GM03348 (cell line): ENCODE measurements at places on chromosomes 6 and 20.

DNA sequence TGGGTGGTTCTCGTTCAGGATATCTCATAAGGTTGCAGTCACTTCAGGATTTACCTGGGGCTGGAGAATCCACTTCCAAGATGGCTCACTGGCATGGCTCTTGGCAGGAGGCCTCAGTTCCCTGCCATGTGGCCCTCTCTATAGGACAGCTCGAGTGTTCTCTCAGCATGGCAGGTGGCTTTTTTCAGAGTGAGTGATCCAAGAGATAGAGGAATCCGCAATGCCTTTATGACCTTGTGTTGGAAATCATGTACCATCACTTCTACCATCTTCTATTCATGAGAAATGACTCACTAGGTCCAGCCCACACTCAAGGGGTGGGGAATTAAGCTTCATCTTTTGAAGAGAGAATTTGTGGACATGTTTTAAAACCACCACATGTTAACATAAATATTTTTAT, 37.8 kb downstream of the PPP1R16B start:
- no peak for DNase-seq

DNA sequence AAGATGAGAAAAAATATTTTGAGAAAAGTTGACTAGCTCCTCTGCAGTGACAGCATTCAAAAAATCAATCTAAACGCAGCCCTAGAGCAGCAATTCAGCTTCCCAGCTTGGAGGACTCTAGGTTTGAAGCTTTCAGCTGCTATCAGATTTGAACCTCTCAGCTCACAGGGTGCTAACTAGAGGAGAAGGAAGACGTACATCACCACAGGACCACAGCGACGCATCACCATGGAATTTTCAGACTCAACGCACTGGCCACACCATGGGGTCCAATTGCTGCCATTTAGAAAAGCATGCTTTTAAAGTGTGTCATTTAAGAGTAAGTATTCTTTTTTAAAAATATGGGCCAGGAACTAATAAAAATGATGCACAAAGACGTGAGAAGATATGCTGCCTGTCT, 45.0 kb upstream of the FUCA2 start:
- peak; percentile 78 for DNase-seq

DNA sequence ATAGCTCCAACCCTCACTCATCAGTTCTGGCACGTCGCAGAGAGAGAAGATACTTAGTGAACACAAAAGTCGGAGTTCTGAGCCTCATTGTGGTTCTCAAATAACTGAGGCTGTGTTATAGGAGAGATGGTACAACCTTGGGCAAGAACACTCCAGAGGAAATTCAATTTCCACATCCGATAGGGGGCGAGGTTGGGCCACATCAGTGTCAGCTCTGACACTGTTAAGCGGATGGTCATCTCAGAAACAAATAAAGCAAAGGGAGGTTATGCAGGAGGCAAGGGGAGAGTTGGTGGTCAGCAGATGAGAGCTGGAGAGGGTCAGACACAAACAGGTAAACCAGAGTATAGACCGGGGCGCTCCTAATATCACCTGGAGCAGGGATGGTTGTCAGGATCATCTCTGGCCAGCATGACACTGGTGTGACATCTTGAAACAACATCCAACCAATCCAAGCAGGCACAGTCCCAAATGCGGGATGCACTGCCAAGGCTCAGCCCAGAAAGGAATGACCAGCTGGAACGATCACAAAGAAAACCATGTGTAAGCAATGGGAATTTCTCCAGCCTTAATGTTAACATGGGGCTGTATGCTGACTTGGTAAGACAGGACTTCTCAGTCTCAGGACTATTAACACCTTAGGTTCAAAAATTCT, 331.8 kb downstream of the HACE1 start:
- peak; percentile 13 for DNase-seq

- no peak for DNase-seq
Measured at GRCh38 chr6:21045135-21045700, 511.0 kb downstream of the CDKAL1 start.

DNA sequence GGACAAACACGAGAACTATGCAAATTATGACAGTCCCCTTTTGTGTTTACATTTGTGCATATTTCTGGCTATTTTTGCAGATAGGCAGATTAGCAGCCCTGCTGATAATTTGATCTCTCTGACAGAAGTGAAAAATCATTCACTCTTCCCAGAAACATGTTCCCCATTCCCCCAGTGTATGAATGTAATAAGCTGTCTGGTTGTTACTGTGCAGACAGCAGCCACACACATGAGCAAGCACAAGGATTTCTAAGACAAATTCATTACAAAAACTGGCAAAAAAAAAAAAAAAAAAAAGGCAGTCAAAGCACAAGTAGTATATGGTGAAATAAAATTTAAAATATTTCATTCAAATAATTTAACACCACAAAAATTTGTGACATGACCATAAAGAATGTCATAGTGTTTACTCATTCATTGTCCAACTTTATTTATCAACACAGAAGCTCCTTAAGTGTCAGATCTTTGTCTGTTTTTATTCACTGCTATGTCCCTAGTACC, 95.5 kb upstream of the VGLL2 start:
- no peak for DNase-seq

- no peak for DNase-seq
Measured at GRCh38 chr6:135532559-135532958, 35.0 kb upstream of the AHI1 start.

- DNase-seq: no peak
Measured at GRCh38 chr20:62734881-62735280, 26.2 kb downstream of the NTSR1 start.

DNA sequence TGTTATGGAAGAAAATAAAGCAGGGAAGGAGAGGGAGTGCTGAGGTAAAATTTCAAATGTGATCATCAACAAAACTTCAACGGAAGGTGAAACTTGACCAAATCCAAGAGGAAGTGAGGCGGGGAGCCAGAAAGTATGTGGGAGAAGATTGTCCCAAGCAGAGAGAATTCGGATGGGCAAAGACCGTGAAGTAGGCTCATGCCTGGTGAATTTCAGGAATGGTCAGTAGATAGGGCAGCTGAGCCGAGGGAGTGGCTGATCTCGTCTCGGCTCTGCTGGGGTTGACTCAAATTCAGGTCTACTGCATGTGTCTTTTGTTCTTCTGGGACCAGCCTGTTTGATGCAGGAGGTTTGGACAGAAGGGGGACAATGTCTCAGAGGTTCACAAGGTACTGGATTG, 7.0 kb upstream of the CSNK2A1 start:
- DNase-seq: no peak

- peak; percentile 21 for DNase-seq
Measured at GRCh38 chr6:109034526-109034925, 60.1 kb downstream of the SESN1 start.

DNA sequence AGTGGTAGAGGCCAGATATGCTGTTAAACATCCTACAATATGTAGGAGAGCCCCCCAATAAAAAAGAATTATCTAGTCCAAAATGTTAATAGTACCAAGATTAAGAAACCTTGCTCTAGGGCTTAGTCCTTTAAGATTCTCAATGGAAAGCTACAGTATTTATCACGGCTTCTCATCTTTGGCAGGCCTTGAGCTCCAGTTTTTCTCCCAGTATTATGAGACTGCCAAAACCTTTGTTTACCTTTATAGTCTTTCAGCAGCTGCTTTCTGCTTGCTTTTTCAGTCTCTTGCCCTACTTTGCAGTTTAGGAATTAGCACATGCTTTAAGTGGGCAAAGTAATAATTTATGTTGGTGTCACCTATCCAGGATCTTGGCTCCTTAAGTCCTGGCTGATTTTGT, 59.7 kb downstream of the NHLRC1 start:
- DNase-seq: no peak

DNA sequence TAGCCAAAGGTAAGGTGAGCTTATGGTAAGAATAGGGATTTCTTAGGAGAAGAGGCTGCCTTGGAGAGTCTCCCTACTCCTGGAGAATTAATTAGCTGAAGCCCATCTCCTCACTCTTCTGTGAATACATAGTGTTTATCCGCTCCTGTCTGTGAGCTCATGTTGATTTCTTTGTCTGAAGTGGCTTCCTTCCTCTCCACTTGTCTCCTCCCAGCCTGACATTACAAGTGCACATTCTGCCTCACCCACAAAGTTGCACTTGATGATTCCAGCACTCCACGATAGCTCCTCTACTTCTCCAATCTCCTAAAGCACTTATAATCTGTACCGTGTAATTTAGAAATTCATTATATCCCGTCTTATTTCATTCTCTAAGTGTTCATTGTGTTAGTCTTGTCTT, 287.2 kb downstream of the QKI start:
- no peak for DNase-seq

- DNase-seq: peak; percentile 22
Measured at GRCh38 chr6:111418971-111419693, 63.9 kb downstream of the REV3L start.

GRCh38 chr20:51085769-51086168, 62.9 kb upstream of the KCNG1 start:
- DNase-seq: no peak

- peak; percentile 41 for DNase-seq
Measured at GRCh38 chr6:155143029-155143577, 120.7 kb upstream of the CLDN20 start.

- DNase-seq: no peak
Measured at GRCh38 chr6:108951351-108951953, 103.2 kb downstream of the ARMC2 start.

DNA sequence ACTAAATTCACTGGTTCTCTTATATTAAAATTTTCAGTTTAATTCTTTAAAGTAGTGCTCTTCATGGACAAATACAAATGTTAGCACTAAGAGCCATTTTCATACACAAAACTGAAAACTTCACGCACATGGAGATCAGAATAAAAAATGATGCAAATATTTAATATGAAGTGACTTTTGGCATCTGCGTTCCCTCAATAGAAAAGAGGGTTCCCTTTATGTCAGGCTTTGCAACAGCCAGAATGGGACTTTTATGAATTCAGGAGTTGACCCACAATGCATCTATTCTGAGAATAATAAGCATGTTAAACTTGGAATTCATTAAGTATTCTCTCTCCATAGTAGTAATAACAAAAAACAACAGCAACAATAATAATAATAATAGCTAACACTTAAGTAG, 125.8 kb downstream of the INSM1 start:
- DNase-seq: no peak

DNA sequence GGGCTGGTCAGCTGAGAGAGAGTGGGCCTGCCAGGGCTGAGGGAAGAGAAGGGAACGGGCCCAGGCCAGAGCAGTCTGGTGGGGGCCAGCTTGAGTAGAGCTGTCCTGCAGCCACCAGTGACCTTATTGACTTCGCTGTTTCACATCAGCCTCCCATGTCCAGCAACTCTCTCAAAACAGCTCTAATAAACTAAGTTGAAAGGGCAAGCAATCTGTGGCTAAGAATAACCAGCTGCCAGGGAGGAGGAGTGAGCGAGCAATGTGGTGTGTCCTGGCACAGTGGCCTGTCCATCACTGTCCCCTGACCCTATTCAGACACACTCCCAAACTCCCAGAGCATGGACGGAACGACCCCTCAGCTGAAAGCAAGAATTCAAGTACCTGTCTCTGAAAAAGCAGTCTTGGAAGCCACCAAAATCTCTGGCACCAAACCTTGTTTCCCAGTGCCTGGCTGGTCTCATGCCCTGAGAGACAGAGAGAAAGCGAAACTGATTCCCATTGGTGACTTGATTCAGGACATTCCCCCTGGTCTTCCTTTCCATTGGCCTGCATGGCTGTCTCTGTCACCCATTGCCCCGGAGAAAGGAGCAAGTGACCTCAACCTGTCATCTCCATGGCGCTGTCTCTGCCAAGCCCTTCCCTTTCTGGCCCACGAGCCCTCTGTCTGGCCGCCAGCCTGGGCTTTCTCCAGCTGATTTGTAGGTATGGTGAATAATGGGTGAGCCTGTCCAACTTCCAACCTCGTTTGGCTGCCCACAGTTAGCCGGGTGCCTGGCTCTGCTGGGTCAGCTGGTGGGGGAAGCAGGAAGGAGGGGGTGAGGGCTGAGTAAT, at the start of gene DDO:
Gene DDO, minus strand, starts transcription at position 490 of the 831 bp plus-strand sequence. CDS start 2,113 bp downstream, outside the sequence.
- peak; percentile 54 for DNase-seq
